ENCODE measurements at places on chromosomes 12 and 14.

DNA sequence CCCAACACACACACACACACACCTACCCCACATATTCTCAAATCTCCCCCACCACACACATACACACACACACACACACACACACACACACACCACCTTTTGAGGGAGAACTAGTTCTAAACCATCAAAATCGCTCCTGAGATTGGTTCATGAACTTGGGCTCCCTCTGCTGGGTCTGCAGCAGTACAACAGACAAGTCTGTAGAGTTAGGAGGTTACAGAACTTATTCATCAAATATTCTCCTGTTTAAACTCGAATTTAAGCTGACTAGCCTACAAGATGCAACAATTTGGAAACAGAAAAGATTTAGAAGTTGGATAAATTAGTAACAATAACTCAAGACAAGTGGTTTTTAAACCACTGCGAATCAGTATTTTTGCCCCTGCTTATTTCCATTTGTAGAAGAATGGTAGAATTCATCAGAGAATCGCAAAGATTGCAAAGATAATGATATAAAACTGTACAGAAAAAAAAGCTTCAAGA lies 136.4 kb upstream of the USP15 start:
- H3K4me1 ChIP-seq: peaks cover 17% of the 10 kb centered on the region
- no peaks in the 10 kb centered on the region for H3K36me3 ChIP-seq
- H3K4me3 ChIP-seq: no peak overlapping the region

DNA sequence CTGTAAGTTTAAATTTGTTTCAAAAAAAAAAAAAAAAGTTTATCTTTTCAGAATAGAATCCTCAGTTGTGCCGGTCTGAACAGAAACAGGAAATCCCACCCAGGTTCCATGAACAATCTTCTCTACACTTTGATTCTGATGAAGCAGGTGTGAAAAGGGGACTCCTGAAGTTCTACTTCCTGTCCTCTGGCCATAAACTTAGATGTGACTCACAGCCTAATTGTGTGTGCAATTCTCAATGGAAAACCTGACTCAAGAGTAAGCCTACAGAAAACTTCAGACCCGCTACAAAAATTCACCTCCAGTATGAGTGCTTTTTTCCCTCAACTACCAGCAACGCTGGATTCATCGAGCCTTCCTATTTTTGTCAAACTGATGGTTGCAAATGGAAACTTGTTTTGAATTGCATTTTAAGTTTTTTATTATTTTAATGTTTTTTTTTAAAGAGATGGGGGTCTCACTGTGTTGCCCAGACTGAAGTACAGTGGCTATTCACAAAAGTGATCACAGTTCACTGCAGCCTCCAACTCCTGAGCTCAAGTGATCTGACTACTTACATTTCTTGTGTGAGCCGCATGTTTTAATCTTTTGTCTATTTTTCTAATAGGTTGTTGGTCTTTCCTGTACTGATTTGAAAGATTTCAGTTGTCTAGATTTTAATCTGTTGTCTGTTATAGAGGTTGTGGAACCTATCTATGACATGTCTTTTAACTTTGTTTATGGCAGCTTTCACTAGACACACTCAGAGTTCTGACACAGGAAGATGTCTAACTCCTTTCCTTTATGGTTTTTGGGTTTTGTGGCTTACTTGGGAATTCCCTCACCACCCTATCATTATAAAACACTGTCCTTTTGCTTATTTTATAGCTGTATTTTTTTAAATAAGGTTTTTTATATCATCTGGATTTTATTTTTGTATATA lies 37.6 kb downstream of the ATG14 start:
- H3K27me3 ChIP-seq: no peaks in the 10 kb centered on the region
- no peak overlapping the region for H3K4me3 ChIP-seq
- no peaks in the 10 kb centered on the region for H3K4me1 ChIP-seq
- no peak for DNase-seq
- peak overlapping the region; percentile 9 for H3K27ac ChIP-seq

GRCh38 chr14:30763891-30764290 lies 110.5 kb upstream of the COCH start:
- H3K4me1 ChIP-seq: no peaks in the 10 kb centered on the region
- no peaks in the 10 kb centered on the region for H3K27me3 ChIP-seq
- no peak overlapping the region for H3K27ac ChIP-seq
- no peaks in the 10 kb centered on the region for H3K36me3 ChIP-seq
- H3K4me3 ChIP-seq: no peak overlapping the region

DNA sequence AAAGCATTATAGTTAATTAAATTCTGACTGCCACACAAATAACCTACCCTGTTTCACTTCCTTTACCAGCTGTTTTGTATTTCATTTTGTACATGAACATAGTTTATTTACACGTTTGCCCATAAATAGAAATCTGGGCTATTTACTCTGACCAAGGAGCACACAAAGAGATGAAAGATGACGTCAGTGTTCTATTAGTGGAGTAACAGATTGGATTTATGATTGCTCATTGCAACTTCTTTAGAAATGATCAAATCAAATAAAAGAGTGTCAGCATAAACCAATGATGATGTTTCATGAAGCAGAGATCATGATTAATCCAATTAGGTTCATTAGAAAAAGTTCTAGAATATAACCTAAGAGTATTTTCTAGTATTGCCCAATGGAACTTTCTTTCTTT lies 12.0 kb upstream of the RTL1 start:
- H3K27me3 ChIP-seq: no peaks in the 10 kb centered on the region
- no peak overlapping the region for H3K27ac ChIP-seq
- H3K4me1 ChIP-seq: no peaks in the 10 kb centered on the region
- H3K4me3 ChIP-seq: no peak overlapping the region

DNA sequence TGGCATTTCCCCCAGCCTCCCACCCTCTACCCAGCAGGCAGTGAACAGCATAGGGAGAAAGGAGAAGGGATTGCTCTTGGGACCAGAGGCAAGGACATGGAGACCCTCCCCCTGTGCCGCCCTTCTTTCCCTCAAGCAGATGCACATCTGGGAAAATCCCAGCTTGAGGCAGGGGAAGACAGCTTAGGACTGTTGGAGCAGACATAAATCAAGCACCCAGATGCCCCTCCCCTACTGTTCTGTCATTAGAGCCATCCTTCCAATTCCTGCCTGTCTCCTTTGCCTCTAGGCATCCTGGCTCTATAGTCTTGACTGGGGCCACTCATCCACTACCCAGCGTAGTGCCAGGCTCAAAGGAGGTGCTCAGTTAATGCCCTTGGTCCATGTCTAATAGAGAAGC lies 7.5 kb upstream of the CISTR start:
- no peak overlapping the region for H3K4me3 ChIP-seq
- H3K27ac ChIP-seq: no peak overlapping the region
- H3K27me3 ChIP-seq: no peaks in the 10 kb centered on the region
- DNase-seq: no peak

GRCh38 chr12:72540811-72541210 lies 268.6 kb downstream of the TRHDE start:
- H3K4me1 ChIP-seq: no peaks in the 10 kb centered on the region
- no peak overlapping the region for H3K4me3 ChIP-seq
- no peak overlapping the region for H3K27ac ChIP-seq
- H3K36me3 ChIP-seq: no peaks in the 10 kb centered on the region

GRCh38 chr14:58919217-58919616 lies 269.2 kb upstream of the DAAM1 start:
- no peaks in the 10 kb centered on the region for H3K27me3 ChIP-seq
- H3K27ac ChIP-seq: no peak overlapping the region
- H3K4me3 ChIP-seq: no peak overlapping the region
- DNase-seq: no peak
- H3K4me1 ChIP-seq: no peaks in the 10 kb centered on the region

DNA sequence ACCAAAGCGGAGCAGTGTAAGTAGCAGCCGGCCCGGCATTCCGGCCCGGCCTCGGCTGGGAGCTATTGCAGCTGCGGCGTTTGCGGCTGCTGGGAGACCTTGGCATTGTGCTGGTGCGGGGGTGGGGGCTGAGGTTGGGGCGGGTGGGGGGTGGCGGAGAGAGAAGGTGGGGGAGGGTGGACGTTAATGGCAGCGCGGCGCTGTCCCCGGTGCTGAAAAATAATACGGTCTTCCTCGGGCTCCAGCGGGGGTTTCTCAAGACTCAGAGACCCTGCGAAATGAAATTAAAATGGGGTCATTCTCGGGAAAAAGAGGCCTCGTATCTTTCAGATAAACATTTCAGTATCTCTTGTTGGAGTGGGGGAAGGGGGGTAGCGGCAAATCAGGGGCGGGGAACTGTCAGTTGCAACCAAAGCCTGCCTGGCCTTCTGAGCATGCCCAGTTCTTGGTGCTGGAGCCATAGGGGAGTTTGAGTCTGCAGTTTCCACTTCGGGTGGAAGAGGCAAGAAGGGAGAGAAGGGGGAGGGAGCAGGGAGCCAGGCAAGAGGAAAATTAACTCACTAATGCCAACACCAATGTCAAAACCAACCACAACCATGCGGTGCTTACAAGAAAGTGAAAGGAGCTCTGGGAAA lies 414 bp downstream of the UNC79 start:
- no peaks in the 10 kb centered on the region for H3K4me1 ChIP-seq
- H3K36me3 ChIP-seq: no peaks in the 10 kb centered on the region
- no peaks in the 10 kb centered on the region for H3K27me3 ChIP-seq
- no peak for DNase-seq
- no peak overlapping the region for H3K27ac ChIP-seq

DNA sequence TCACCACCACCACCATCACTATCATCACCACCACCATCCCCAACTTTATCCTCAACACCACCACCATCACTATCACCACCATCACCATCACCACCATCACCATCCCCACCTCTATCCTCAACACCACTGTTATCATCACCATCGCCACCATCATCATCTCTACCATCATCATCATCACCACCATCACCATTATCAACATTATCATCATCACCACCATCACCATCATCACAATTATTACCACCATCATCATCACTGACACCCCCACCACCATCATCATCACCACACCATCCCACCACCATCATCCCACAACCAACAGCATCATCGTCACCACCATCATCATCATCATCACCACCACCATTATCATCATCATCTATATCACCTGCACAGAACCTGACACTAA lies 188.4 kb upstream of the PWP1 start:
- H3K27me3 ChIP-seq: no peaks in the 10 kb centered on the region
- no peak for DNase-seq
- H3K36me3 ChIP-seq: no peaks in the 10 kb centered on the region
- no peaks in the 10 kb centered on the region for H3K4me1 ChIP-seq

DNA sequence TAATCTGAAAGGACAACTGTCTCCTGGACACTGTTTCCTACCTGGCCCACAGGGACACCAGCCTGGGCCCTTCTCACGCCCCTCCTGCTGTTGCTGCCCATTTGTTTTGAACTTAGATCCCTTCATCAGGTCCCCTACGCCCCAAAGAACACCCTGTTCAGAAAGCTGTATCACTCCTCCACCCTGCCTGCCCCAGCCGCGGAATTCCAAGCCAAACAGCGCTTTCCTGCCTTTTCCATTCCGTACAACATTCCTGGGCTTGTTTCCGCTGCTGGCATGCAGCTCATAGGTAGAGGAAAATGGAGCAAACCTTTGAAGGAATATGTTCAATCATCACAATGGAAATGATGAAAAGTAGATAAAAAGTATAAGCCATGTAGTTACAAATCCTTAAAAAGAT lies 12.8 kb upstream of the GSG1 start:
- H3K36me3 ChIP-seq: no peaks in the 10 kb centered on the region
- no peaks in the 10 kb centered on the region for H3K27me3 ChIP-seq

DNA sequence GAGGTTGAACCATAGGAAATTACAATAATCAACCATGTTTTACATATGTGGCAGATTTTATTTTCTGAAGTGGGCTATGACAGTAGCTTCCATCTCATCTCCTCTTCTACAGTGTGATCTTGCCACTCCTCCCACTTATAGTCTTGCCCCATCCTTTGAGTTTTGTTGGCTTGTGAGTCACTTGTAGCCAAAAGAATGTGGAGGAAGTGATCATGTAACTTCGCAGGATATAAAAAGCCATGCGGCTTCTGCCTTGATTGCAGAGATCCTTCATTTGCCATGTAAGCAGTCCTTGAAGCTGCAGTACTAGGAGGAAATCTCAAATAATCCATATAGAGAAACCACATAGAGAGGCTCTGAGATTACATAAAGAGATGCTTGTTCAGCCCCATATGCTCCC lies 13.7 kb upstream of the ZNF84 start:
- no peak for DNase-seq
- no peak overlapping the region for H3K27ac ChIP-seq
- no peaks in the 10 kb centered on the region for H3K36me3 ChIP-seq
- no peaks in the 10 kb centered on the region for H3K4me1 ChIP-seq
- H3K4me3 ChIP-seq: no peak overlapping the region

- no peak for DNase-seq
- no peaks in the 10 kb centered on the region for H3K36me3 ChIP-seq
- peaks cover 4% of the 10 kb centered on the region for H3K4me1 ChIP-seq
- H3K27me3 ChIP-seq: no peaks in the 10 kb centered on the region
- H3K27ac ChIP-seq: no peak overlapping the region
These were observed 32.3 kb downstream of the BHLHE41 start for GRCh38 chr12:26092346-26093105.

All from thoracic aorta (tissue), 2 donors.